ENCODE measurements at places on chromosomes 7 and 10.

GRCh38 chr7:80608336-80608735, 30.1 kb upstream of the CD36 start:
- no peak for DNase-seq

DNA sequence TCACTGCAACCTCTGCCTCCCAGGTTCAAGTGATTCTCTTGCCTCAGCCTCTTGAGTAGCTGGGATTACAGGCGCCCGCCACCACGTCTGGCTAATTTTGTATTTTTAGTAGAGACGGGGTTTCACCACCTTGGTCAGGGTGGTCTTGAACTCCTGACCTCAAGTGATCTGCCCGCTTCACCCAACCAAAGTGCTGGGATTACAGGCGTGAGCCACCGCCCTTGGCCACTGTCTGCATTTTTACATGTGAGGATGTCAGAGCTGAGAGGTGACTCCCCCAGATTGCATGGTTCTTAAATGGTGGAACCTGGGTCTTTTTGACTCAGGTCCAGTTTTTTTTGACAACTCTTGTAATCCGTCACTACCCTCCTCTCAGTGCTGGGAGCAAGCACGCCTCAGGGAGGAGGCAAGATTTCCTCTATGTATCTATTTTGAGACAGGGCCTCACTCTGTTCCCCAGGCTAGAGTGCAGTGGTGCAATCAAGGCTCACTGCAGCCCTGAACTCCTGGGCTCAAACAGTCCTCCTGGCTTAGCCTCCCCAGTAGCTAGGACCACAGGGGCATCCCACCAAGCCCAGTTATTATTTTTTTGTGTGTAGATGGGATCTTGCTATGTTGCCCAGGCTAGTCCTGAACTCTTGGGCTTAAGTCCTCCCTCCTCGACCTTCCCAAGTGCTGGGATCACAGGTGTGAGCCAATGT, 1.2 kb upstream of the SRRT start:
- peak; percentile 33 for DNase-seq

DNA sequence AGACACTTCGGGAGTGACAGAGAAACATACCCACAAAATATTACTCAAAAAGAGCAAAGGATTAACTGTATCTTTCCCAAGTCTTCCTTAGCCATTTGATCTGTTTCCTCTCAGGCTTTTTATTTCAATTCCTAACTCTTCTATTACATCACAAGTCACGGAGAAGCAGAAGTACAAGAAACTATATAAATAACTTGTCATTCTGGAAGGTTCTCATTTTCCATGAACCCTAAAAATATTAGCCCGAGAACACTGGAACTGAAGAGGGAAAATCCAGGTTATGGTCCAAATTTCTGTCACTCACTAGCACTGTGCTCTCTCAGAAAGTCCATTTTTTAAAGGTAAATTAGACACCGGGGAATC, 98.0 kb downstream of the GRB10 start:
- DNase-seq: no peak

DNA sequence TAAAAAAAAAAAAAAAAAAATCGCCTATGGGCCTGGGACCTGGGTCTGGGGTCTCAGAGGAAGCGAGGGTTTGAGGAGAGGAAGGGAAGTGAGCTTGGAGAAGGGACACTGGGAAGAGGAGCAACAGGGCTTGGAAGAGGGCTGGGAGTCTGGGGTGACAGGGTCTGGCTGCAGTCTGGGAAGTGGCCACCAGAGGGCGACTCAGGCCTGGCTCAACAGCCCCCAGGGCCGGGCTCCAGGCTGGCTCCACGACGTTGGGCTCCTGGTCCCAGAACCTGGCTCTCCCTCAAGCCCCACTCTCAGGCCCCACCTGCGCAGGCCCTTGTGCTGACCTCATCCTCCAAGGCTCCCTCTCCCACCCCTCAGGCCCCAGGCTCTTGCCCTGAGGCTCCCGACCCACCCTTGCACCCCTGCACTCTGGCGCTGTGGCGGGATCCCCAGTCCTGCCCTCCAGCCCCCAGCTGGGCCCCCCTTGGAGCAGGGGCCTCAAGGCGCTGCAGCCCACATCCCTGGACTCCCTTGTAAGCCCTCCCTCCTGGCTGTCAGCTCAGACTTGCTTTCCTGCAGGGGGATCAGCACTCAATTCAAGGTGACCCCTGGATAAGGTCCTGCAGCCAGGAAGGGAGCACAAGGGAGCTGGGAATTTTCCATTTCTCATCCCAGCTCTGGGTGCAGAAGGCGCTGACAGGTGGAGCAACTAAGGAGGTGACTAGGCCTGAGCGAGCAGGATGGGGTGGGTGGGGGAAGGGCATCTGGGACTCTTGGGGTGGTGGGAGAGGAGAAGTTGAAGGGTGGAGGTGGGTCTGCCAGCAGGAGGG, 5.4 kb upstream of the SPACDR start:
- peak; percentile 63 for DNase-seq

DNA sequence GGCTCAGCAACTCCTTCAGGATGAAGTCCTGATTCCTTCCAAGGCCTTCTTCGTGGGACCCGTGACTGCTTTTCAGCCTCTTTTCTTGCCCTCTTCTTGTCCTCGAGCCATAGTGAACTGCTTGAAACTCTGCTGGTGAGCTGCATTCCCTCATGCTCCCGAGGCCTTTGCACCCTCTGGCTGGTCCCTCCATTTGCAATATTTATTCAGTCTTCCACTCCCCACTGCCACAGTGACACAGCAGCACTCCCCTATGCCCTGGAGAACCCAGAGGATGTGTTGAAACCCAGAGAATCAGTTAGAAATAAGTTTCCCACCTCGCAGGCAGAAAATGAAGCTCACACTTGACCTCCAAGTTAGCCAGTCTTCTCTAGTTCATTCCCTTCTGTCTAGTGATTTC, 22.3 kb upstream of the GAD2 start:
- no peak for DNase-seq

DNA sequence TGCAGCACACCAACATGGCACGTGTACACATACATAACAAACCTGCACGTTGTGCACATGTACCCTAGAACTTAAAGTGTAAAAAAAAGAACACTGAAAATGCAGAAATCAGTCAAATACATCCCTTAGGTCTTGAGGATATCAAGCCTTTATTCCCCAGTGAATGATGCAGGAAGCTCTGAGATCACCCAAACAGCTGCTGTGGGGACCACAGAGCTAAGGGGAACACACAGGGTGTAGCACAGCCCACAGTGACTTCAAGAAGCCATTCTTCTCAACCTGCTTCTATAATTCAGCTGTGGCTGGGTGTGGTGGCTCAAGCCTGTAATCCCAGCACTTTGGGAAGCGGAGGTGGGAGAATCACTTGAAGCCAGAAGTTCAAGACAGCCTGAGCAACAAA, 314.9 kb downstream of the CALN1 start:
- DNase-seq: no peak

DNA sequence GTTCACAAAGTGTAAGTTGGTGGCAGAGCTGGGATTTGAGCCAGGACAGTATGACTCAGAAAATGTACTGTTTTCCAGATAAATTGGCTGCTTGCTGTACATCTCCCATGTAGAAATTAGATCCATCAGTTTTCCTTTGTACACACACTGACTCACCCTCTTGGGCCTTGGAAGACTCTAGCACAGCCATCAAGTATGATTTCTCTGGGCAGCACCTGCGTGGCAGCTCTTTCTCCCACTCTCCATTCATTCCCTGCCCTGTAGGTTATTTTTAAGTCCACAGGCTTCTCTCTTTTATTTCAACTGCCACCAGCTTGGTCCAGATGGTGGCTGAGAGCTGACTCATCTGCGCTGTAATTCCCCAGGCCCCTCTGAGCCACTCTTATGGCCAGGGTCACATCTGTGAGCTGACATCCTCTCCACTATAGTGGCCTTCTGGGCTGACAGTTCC, 28.3 kb upstream of the SDK1 start:
- peak; percentile 89 for DNase-seq

DNA sequence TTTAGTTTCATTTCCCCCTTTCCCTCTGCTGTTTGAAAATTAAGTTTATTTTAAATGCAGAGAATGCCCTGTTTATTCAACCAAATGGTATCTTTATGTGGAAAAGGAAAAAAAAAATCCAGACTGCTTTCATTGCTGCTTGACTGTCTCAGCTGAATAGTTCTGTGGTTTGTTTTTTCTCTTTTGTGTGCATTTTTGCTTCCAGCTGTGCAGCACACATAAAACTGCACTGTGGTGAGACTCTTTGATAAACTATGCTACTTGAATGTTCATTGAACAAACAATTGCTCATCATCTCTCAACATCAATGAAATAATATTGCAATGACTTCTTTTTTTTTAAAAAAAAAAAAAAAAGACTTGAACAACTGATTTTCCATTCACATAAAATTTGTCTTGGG, 78.6 kb upstream of the GLI3 start:
- no peak for DNase-seq

DNA sequence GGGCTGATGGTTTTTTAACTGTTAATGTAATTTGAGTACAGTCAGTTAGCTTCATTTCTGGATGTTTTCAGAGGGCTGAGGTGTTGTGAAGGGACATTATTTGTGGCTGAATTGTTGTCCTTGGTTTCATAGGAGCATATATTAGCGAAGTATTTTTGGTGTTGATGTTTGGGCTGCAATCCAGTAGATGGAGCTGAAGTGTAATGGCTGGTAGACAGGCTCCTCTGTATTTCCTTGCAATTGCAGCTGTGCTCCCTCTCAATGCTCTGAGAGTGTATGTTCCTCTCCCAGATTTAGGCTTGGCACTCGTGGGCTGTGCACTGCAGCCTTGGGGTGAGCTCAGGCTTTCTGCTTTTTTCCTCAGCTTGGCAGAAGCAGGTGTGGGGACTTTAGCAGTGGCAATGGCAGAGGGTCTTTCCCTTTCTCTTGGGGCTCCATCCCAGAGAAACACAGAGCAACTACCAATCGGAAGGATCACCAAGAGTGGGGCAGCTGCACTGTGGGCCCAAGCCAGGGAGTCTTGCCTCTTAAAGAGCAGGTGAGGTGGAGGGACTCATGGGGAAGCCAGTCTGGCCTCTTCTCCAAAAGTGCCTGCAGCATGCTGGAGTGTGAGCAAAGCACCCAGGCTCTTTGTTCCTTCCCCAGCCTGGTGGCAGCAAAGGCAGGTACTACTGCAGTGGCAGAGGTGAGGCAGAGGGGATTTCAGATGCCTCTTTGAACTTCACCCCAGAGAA, 544.4 kb downstream of the SH2D4B start:
- DNase-seq: peak; percentile 19

Data from NCI-H2171 treated with DMSO at 0.1 percent for 48 hours (cell line).